ENCODE measurements at places on chromosomes 4 and X. TPM values are rescaled to one million over a fixed set of nuclear protein-coding genes. Genes with fewer than 3 reads are reported as not detected.

DNA sequence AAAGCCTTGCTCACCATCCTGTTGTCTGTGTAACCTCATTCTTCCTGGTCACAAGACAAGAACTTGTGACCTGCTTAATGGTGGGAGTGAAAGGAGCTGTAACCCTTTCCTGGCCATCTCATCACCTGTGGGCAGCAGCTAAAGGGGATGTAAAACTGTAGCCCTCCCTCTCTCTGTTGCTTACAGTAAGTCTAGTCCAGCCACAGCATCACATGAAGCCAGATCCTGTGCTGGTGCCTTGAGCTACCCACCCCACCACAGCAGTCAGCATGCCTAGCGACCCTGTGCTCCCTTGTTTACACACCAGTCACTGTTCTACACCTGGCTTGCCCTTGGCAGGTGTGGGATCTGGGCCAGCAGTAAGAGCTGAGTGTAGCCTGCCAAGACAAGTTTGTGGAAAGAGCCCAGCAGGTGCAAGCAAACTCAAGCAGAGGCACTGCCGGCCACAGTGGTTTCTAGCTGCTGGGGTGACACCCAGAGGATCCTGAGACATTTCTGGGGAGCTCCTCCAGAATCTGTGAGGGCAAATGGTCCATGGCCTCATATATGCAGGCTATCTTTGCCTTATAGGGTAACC, 41.0 kb downstream of the UGT2B28 start:
- H3K4me1 ChIP-seq = peaks cover 6% of the 10 kb centered on the region
- no peaks in the 10 kb centered on the region for H3K36me3 ChIP-seq
- H3K4me3 ChIP-seq = no peak overlapping the region
- DNase-seq = peak; percentile 14

DNA sequence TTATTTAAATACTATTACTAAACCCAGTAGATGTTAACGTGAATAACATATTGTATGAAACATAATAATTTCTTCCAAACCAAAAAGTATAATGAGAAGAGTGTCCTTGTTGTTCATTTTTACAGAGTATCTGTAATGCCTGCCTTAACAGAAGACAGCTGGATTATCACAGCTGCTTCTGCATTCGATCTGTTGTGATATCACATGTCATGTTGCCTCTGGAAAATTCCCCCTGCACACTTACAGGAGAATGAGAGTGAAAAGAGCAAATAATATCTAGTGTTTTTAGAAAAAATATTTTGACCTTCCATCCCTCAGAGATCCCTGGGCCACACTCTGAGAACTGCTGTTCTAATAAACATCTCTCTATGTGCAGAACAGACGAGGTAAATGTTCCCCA, 240.1 kb upstream of the NOCT start:
- no peak overlapping the region for H3K4me3 ChIP-seq
- DNase-seq = peak; percentile 24
- no peaks in the 10 kb centered on the region for H3K4me1 ChIP-seq
- no peak overlapping the region for H3K27ac ChIP-seq
- H3K27me3 ChIP-seq = no peaks in the 10 kb centered on the region

GRCh38 chr4:187321711-187322110, 598.1 kb upstream of the FAT1 start:
- DNase-seq = no peak
- H3K36me3 ChIP-seq = no peaks in the 10 kb centered on the region
- no peak overlapping the region for H3K4me3 ChIP-seq
- no peak overlapping the region for H3K27ac ChIP-seq

- no peaks in the 10 kb centered on the region for H3K27me3 ChIP-seq
- H3K4me1 ChIP-seq = no peaks in the 10 kb centered on the region
- no peak overlapping the region for H3K27ac ChIP-seq
- no peaks in the 10 kb centered on the region for H3K36me3 ChIP-seq
- no peak for DNase-seq
- H3K4me3 ChIP-seq = no peak overlapping the region
Measured at GRCh38 chr4:90753068-90753467, 625.9 kb downstream of the CCSER1 start.

DNA sequence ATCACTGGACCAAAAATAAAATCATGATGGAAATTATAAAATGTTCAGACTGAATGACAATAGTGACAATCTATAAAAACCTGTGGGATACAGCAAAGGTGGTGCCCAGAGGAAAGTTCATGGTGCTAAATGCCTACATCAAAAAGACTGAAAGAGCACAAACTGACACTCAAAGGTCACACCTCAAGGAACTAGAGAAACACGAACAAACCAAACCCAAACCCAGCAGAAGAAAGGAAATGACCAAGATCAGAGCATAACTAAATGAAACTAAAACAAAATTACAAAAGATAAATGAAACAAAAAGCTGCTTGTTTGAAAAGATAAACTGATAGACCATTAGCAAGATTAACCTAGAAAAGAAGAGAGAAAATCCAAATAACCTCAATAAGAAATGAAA, 78.7 kb downstream of the ANAPC10 start:
- H3K4me3 ChIP-seq = no peak overlapping the region
- H3K27me3 ChIP-seq = no peaks in the 10 kb centered on the region
- H3K4me1 ChIP-seq = no peaks in the 10 kb centered on the region
- DNase-seq = no peak
- no peaks in the 10 kb centered on the region for H3K36me3 ChIP-seq

DTHD1 gene
- not detected for polyA plus RNA-seq
